Stimulated activated naive CD4-positive, alpha-beta T cell treated with Interleukin-2 at 50 U/mL for 16 hours (primary cell): ENCODE measurements at places on chromosomes 11 and 22.

DNA sequence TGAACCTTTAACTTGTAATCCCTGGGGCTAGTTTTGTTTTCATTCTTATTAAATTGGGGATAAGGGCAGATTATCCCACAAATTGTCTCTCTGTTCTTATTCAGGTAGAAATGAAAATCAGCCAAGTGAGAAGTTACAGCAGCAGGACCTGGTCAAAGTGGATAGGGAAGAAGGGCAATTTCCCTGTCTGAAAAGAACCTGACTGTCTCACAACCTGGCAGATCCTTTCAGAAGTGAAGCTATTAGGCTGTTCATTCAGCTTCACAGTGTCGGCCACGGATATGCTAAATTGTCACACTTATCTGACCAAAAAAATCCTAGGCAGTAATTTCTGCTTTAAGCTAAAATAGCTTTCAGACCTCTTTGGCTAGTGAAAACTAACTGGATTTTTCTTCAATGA lies 712.6 kb upstream of the ANO5 start:
- no peak for DNase-seq

GRCh38 chr11:96061069-96061468 lies 137.2 kb upstream of the MTMR2 start:
- DNase-seq, result no peak

- no peak for DNase-seq
Observed at GRCh38 chr11:132898676-132899075, 633.6 kb downstream of the OPCML start.

GRCh38 chr22:48153726-48154125 lies 1391.3 kb downstream of the TBC1D22A start:
- DNase-seq, result no peak

DNA sequence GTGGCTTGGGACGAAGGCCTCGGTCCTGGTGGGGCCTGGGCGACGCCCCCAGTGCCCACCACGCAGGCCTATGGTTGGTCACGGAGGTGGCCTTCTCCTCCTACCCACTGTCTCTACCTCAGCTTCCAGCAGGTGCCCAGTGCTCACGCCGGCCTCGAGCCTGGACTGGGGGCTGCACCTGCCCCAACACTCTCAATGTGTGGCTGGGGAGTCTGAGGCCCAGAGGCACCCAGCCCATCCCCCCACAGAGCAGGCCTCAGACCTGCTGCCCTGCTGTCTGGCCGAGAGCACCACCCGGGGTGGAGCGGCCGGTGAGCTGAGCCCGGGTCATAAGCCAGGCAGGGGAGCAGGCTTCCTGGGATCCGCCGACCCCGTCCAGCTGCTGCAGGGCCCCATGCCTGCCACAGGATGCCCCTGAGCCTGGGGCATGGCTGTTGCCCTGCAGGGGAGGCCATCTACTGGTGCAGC lies 28.6 kb upstream of the MUC5AC start:
- no peak for DNase-seq
